ENCODE measurements at places on chromosomes 12 and 14.
A peak's percentile ranks its signal among the peaks of the same experiment; 100 is the strongest.

DNA sequence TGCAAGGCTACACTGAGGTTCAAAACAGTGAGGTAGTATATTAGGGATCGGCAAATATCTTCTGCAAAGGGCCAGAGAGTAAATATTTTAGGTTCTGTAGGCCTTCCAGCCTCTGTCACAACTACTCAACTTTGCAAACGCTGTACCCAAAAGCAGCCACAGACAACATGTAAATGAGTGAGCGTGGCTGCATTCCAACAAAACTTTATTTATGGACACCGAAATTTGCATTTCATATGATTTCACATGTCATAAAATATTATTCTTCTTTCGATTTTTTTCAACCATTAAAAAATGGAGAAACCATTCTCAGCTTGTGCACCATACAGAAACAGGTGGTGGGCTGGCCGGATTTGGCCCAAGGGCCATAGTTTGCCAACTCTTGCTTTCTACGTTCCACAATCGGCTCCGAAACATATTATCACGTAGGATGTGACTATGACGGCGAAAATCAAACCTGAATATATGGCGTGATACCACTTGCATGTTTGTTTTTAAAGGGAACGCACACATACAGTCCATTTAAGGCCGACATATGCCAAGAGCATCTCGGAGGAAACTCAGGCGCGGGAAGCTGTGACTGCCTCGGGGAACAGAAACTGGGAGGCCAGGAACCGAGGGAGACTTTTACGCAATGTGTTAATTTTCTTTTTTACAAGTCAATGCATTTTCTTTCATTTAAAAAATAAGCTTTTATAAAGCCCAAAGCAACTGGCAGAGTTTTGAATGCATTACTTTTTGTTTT is 7.1 kb downstream of the NCOR2 start:
- no peak for DNase-seq

- peak; percentile 57 for DNase-seq
These were observed 81.6 kb downstream of the LLPH start for GRCh38 chr12:66048835-66049537.

DNA sequence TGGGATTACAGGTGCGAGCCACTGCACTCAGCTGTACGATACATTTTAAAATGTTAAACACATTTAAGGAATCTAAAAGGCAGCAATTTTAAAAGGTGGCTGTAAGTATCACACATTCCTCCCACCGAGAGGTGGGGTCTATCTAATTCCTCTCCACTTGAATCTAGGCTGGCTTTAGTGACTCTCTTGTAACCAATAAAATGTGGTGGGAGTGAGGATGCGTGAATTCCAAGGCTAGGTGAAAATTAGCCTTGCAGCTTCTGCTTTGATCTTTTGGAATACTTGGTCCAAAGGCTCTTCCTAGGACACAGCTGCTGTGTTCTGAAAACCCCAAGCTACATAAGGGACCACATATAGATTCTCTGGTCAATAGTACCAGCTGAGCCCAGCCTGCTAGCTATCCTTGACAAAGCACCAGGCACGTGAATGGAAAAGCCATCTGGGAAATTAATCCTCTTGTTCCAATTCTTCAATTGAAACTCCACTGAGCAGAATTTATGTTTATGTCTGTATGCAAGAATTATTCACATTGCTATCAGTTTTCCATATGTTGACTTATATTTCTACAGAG is 8.8 kb upstream of the GPRC5D start:
- no peak for DNase-seq

DNA sequence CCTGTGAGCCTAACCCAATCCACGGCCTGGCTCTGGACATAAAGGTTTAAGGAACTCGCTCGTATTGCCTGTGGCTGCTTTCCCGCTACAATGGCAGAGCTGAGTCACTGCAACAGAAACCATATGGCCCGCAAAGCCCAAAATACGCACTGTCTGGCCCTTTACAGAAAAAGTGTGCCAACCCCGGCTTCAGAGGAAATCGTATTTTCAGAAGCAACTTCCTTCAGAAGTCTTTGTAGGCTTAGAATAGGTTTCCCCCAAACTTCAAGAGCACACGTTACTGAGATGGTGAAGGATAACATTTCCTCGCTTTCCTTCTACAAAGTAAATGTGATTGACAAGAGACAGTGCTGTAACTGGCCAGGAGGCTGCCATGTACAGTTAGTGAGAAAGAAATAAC is 34.8 kb upstream of the TESC start:
- no peak for DNase-seq
